Activated T-cell treated with anti-CD3 and anti-CD28 coated beads, Interleukin-2, amount 50 U/mL, for 48 hours (primary cell): ENCODE measurements at places on chromosomes 1 and 21.

DNA sequence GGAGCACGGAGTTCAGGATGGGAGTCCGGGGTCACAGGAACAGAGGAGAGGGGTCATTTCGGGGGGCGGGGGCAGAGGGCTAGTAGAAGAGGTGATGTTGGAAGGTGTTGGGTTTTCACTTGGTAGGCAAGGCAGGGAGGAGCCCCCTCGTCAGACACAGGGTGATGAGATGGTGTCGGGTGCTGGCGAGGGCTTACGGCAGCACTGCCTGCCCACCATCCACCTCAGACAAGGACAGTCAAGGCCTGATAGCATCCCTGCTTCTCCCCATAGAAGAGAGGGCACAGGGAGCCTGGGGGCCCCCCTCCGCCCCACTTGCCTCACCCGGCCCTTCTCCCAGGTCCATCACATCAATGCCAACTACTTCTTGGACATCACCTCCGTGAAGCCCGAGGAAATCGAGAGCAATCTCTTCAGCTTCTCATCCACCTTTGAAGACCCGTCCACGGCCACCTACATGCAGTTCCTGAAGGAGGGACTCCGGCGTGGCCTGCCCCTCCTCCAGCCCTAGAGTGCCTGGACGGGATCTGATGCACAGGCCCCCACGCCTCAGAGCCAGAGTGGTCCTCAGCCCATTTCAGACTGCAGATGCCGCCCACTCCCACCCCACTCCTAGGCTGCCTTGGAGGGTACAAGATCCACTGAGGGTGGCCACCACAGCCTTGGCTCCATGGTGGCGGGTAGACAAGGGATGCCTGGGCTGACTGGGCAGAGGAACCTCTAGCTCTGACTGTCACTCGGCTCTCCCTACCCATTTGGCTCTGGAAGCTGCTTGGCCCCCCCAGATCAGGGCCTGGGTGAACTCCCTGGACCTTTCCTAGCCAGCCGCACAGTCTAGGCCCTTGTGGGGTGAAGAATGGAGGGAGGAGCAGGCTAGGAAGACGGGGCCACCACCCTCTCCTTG is 4.3 kb upstream of the MTFR1L start:
- no peak for DNase-seq

GRCh38 chr1:225114354-225114990 is 185.0 kb downstream of the DNAH14 start:
- DNase-seq = no peak

GRCh38 chr1:75768016-75768415 is 18.0 kb upstream of the RABGGTB start:
- DNase-seq = no peak

- DNase-seq = no peak
Measured at GRCh38 chr1:207883104-207883651, 27.7 kb downstream of the CD34 start.

DNA sequence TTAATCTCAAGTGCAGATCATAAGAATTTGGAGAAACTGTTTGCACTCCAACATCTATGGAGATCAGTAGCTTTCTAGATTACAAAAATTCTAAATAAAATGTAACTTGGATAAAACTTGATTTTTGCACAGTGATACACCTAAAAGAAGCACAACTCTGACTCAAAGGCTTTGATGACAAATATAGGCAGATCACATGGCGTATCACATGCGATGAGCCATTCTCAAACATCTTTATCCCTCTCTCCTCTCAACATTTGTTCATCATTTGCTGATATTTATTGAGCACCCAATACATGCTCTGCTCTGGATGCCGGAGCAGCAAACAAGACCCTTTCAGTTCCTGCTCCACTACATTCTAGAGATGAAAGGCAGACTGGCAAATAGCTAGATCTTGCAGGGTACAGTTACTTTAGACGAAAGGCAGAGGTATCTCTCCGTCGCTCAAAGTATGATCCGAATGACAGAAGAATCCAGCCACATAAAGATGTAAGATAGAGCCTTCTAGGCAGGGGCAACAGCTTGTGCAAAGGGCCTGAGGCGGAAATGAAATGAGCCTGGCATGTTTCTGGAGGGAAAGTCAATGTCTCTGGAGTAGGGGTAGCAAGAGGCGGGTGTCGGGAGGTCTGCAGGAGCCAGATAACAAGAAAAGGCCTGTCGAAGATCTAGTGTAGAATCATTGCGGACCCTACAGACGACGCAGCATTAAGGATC is 145.8 kb upstream of the ERRFI1 start:
- no peak for DNase-seq

DNA sequence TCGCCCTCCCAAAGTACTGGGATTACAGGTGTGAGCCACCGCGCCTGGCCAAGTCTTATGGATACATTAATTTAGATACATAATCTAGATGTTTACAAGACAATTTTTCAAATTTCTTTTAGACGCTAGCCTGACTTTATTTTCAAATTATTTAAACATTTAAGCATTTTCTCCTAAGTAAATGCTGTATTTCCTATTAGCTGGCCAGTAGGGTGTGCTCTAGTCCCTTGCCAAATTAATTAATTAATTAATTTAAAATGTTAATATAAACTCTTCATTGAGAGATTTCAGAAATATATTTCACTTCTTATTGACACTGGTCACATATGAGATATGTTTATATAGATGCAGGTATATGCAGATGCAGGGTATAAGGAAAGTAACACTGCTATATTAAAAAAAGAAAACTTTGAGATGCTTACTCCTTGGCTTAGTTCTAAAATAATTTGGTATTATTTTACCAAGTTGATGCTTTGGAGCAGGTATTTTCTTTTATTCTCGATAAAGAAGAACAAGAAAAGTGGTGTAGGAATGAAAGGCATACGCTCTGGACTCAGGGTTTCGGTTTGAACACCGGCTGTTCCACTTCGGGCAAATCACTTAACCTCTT is 5.2 kb upstream of the ERRFI1 start:
- DNase-seq = no peak

- no peak for DNase-seq
Measured at GRCh38 chr21:25721987-25722386, 12.7 kb downstream of the ATP5PF start.

GRCh38 chr1:42433369-42433768 is 22.5 kb downstream of the ZMYND12 start:
- DNase-seq = no peak

GRCh38 chr1:62367005-62367557 is 47.8 kb upstream of the KANK4 start:
- DNase-seq = no peak

GRCh38 chr1:74690364-74690696 is 16.7 kb upstream of the ERICH3 start:
- no peak for DNase-seq

- no peak for DNase-seq
Measured at GRCh38 chr1:70057500-70057899, 147.9 kb downstream of the LRRC40 start.

DNA sequence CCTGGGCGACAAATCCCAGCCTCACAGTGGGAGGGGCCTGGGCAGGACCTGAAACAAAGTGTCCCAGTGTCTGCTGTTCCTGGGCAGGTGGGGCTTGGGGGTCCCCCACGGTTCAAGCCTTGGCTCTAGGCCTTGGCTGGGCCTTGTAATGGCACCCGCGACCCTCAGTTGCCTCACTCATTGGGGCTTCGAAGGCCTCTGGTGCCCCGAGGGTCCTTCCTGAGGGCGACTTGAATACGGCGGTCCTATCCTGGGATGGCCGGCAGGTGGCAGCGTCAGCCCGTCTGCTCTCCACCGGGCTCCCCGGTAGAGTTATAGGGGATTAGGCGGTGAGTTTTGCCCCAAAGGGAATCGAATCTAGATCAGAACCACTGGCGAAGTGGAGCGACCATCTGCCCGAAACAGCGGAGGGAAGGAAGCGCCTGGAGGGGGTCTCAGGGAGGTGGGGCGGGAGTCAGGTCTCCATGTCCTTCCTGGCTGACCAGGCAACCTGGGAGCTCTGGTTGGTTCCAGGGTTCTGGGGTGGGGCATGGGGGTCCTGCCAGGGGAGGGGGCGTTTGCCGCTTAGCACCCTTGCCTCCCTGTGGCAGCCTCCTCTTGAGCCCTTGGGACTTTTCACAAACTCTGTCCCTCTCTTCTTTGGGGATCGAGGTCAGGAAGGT is 2.1 kb upstream of the PEX10 start:
- DNase-seq = peak; percentile 88

DNA sequence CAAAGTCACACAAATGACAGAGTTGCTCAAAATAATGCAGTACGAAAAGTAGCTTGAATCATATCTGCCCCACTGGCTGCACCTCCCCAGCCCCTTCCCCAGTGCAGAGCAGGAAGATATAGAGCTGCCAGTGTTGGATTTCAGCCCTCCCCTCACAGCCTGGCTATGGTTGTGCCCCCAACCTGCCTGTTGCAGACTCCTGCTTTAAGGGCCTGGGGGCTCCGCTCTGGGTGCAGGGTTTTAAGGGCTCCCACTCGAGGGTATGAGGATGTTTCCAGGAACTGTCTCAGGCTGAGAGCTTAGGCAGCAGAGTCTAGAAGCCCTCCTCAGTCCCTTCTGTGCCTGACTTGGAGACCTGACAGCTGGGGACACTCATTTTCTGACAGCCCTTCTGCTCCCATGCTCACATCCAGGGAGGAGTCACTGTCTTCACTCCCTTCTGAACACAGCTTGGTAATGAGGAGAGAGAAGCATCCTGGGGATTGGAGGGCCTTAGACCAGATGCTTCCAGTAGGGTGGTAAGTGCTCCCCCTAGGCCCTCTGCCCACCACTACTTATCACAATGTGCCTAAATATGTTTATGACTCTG is 4.6 kb downstream of the S100A9 start:
- no peak for DNase-seq

DNA sequence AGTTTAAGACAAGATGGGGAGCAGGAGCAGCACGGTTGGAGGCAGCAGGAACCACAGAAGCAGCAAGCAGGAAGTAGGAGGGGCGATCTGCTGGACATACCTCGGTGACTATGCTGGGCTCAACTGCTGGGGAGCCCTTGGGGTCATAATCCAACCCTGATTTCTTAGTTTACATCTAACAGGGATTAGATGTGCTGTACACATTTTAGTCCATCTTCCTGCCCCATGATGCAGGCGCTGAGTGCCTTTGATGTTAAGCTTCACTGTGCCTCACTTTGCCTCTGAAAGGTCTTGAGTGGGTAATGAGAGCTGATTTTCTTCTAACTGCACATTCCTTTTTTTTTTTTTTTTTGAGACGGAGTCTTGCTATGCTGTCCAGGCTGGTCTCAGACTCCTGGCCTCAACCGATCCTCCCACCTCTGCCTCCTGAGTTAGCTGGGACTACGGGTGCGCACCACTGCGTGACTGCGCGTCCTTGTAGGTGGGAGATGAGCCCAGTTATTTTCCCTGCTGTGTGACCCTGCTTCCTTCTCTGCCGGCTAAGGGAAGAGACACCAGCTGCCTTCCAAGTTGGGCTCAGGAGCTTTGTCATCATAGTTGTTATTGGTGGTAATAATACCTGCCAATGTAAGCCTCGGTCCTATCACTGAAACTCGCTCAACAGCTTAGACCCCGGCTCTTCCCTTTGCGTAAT is 1.1 kb upstream of the RCAN3 start:
- no peak for DNase-seq

GRCh38 chr21:23452384-23453083 is 2154.7 kb downstream of the MRPL39 start:
- peak; percentile 18 for DNase-seq

GRCh38 chr1:214385428-214385827 is 104.5 kb downstream of the SMYD2 start:
- no peak for DNase-seq

GRCh38 chr1:151327903-151328674 is 873 bp upstream of the PI4KB start:
- DNase-seq = no peak

GRCh38 chr21:25170681-25171080 is 436.6 kb downstream of the MRPL39 start:
- no peak for DNase-seq

GRCh38 chr1:50976890-50977574 is 7.0 kb downstream of the CDKN2C start:
- DNase-seq = peak; percentile 44

GRCh38 chr1:110525249-110525595 is 6.2 kb upstream of the KCNA10 start:
- DNase-seq = no peak

GRCh38 chr1:58899587-58900271 is 115.9 kb upstream of the JUN start:
- no peak for DNase-seq

DNA sequence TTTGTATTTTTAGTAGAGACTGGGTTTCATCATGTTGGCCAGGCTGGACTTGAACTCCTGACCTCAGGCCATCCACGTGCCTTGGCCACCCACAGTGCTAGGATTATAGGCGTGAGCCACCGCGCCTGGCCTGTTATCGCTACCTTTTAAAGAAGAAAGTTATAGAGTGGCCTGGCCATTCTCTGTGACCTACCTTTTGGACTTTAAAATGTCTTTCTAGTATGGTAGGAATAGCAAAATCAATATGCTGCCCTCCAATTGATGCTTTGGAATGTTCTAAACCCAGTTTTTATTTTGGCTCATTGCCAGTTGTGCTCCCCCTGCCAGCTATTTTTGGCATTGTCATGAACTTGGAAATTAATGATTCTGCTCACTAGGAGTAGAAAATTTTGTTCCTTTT is 19.9 kb downstream of the HIPK1 start:
- DNase-seq = no peak

GRCh38 chr1:84277343-84278059 is 24.0 kb upstream of the SAMD13 start:
- no peak for DNase-seq

DNA sequence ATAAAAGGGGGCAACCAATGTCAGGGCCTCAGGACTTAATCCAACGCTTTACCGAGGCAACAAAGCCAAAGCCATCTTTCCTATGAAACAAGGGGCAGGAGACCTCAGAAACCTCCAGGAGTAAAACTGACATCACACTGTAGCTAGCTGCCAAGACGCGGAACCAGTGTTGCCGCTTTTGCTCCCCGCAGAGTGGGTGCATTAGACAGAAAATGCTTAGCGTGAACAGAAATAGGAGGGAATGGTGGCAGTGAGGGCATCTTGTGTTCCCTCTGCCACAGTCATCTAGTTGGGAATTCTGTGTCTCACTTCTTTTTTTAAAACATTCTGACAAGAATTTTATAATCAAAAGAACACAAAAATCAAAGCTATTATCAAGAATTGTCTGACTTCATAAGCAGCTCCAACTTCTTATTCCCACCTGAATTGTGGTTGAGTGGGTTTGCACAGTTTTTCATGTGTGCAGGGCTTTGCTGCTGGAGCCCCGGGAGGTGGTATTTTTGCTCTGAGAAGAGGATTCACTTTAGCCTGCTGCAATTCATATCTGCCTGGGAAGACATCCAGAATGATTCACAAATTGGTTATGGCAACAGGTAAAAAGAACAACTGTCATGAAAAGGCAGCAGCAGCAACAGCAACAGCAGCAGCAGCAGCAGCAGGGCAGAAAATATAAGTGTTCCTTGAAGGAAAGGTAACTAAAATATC is 82.2 kb upstream of the DIRAS3 start:
- DNase-seq = no peak

- DNase-seq = no peak
Measured at GRCh38 chr1:207863893-207864535, 46.9 kb downstream of the CD34 start.

DNA sequence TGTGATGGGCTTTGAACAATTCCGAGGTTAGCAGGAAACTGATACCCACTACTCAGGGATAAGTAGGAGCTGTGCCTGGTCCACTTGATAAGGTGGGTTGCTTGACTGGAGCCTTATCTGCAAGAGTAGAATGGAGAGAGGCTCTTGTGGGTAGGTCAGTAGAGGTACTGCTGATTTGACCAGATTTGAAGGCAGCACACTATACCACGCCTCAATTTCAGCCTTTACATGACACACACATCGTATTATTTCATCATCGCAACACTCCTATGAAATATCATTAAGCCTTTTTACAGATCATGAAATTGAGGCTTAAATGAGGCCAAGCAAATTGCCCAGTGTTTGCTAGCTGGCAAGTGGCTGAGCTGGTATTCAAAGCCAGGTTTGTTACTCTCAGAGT is 69.6 kb downstream of the KCNJ15 start:
- no peak for DNase-seq
